Stromal cell of bone marrow (primary cell): ENCODE measurements at places on chromosomes 6 and 20.

GRCh38 chr20:41051009-41051825, 22.6 kb downstream of the TOP1 start:
- no peak for DNase-seq

- DNase-seq = no peak
These were observed 281.6 kb upstream of the CITED2 start for GRCh38 chr6:139655783-139656705.

DNA sequence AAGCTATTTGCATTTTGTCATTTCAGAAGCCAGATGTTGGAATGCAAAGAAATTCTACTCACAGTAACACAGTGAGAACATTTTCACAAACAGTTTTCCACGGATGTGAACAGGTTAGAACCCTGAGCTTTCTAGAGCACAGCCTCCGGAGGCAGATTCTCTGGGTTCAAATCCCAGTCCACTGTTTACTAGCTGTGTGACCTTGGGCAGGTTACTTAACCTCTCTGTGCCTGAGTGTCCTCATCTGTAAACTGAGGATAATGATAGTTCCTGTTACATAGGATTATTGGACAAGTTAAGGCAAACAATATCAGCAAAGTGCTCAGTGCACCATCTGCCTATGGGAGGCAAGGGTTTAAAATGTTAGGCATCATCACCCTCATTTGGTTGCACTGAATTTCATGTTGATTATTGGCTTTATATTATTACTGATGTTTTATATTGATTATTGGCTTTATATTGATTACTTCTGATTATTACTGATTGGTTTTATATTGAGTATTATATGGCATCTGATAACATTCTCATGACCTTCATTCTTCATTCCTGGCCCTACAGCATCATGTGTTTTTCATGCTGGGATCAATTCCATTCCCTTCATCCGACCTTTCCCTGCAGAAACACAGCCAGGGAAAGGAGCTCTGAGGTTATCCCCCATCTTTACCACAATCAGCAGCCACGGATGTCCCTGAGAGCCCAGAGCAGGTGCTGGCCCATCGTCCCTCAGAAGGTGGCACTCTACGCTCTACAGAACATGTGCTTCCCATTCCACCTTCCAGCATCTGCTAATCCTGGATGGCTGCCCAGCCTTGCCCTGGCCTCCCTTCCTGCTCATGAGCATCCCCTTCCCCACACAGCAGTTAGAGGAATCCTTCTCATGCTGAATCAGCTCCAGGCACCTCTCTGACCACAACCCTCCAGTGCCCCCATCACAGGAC, 283.1 kb downstream of the PREX1 start:
- no peak for DNase-seq

GRCh38 chr6:133778414-133779130, 110.3 kb upstream of the TCF21 start:
- peak; percentile 97 for DNase-seq

DNA sequence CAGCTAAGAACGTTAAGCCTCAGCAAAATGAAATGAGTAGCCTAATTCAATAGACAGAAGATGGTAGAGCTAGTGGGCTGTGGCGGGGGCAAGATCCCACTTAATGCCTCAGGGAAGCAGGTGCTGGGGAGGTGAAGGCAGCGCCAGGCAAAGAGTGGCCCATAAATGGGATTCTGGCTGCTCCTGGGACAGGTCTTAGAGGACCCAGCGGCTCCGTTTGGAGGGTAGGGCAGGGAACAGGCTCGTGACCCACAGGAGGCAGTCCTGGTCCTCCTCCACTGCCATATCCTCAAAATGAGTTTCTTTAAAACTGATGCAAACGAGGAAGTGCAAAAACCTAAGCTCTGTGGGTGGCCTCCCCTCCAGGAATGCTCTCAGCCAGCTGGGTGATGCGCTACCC, 32.7 kb downstream of the SAYSD1 start:
- DNase-seq = no peak

DNA sequence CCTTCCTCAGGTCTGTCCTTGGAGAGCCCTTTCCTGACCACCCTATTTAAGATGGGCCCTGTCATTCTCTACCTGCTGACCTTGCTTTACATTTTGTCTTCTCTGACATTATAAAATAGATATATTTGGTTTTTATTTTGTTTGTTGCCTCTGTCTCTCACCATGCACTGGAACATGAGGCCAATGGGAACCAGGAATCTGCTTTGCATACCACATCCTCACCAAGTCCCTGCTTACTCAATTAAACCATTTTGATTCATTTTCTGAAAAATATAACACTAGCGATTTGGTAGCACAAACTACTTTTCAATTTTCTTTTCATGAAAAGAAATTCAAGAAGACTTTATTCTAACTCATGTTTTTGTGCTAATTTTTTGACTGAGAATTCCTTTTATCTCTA, 32.8 kb upstream of the POPDC3 start:
- no peak for DNase-seq

GRCh38 chr6:107823047-107823557, 1.0 kb downstream of the SCML4 start:
- DNase-seq = no peak

DNA sequence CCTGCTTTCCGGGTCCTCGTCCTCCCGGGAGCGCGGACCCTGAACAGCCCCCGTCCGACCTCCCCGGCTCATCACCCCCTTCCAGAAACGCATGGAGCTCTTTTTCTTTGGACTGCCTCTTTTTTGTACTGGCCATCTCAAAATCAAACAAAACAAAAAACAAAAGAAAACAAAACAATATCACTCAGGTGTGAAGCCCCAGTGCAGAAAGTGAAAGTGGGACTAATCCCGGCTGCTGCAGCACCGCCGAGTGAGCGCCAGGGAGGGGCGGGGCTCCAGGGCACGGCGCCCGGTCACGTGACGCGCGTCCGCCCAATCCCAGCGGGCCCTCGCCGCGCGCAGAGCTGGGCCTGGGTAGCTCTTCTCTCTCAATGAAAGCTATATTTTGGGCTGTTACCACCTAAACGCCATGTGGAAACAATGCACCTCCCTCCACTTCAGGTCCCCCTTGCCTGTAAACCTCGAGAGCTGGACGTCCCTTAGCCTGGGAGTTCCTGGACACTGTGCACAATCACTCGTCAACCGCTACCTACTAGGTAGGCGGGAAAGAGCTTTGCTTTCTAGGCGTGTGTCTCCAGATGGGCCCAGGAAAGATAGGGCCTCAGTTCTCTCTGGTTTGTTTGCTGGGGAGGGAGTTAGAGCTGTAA, 93.7 kb upstream of the PRDM1 start:
- DNase-seq = peak; percentile 40

DNA sequence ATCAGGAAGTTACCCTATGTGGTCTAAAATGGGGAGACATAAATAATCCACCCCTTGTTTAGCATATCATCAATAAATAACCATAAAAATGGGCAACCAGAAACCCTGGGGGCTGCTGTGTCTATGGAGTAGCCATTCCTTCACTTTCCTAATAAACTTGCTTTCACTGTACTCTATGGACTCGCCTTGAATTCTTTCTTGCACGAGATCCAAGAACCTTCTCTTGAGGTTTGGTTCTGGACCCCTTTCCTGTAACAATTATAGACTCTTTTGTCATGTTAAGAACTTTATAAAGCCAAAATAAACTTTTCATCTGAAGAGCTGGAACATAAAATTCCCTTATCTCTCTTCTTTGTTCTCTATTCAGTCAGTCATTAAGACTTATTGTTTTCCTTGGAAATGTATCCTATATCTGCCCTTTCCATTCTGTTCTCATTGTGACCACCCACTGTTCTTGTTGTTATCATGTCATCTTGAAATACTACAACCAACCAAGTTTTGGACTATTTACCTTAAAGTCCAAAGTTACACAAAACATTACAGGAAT, 29.3 kb upstream of the ZBTB24 start:
- DNase-seq = no peak

- DNase-seq = no peak
These were observed 585.3 kb upstream of the ARID1B start for GRCh38 chr6:156191895-156192294.

DNA sequence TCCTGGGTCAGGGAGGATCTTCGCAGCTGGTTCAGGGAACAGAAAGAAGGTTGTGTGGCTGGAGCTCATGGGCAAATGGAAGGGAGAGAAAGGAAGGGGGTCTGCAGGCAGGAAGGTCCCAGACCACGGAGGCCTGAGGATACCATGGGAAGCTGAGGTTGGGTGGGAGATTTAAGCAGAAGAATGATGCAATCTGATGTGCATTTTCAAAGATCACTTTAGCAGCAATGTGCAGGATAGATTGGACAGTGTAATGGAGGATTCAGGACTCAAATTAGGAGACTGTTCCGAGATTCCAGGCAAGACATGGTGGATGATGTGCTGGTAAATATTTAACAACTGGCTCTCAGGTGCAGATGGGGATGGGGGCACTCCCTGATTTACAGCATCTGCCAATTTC, 5.8 kb upstream of the RRBP1 start:
- no peak for DNase-seq

GRCh38 chr6:4450237-4450636, 314.9 kb upstream of the ECI2 start:
- no peak for DNase-seq

DNA sequence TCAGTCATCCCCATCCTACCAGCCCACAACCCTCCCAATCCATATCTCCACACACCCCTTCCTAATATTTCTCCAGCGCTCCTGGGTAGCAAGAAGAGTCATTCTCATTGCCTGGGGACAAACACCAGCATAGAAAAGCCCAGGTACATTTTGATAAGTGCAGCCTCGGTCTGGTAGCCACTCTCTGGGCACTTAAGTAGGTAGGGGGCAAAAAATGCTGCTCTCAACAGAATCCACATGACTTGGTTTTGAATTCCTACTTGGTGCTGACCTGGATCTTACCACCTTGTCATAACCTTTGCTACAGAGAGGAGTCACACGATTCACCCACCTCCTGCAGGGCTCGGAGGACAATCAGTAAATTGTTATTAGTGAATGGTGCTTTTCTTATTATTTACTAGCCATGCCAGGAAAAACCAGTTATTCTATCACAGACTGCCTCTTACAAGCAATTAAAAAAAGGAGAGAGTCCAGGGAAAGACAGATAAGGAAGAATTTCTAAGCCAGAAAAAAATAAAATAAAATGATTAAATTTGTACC, 249.1 kb downstream of the LY86 start:
- DNase-seq = no peak

- no peak for DNase-seq
These were observed 224.8 kb upstream of the CDH4 start for GRCh38 chr20:61027218-61027617.

GRCh38 chr6:165726290-165726875, 63.3 kb upstream of the PDE10A start:
- DNase-seq = no peak

- DNase-seq = peak; percentile 3
These were observed 308.3 kb upstream of the PREP start for GRCh38 chr6:105711216-105711615.

DNA sequence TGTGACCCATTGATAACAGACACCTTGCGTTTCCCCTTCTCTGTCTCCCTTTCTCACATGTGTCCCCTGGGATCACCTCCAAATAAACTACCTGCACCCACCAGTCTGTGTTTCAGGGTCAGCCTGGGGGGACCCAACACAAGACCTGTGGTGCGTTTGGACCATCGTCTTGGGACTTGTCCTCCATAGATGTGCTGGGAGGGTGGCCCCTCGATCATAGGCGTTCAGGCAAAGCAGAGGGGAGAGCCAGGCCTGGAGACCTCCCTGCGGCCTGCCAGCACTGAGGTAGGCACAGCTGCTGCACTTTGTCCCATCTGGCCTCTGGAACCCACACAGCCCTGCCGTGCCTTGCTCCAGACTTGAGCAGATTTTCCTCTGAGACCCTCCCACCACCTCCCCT, 18.1 kb downstream of the CST9 start:
- no peak for DNase-seq

GRCh38 chr6:11291582-11291981, 59.1 kb upstream of the NEDD9 start:
- no peak for DNase-seq

GRCh38 chr6:47769982-47770381, 11.8 kb upstream of the OPN5 start:
- no peak for DNase-seq

- DNase-seq = no peak
These were observed 511 bp upstream of the OGFR start for GRCh38 chr20:62804021-62804626.

DNA sequence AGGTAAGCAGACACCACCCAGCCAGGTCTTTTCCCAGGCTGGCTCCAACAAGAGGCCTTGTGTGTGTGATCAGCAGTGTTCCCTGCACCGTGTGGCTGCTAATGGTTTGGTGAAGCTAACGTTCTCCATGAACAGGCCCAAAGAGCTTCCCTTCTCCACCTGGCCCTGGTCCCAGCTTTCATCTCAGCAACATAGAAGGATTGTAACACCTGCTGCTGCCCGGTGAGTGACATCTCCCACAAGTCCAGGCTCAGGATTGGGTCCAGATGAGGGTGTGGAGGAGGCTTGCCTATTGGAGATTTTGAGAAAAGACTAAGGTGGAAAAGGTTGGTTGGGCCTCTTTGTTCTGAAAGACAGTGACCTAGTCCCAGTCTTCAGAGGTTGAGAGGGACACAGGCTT, 89.6 kb downstream of the TMEM242 start:
- DNase-seq = no peak

GRCh38 chr6:56793938-56794337, 151.2 kb upstream of the DST start:
- DNase-seq = no peak

GRCh38 chr20:52270001-52270606, 78.5 kb upstream of the ZFP64 start:
- DNase-seq = no peak

DNA sequence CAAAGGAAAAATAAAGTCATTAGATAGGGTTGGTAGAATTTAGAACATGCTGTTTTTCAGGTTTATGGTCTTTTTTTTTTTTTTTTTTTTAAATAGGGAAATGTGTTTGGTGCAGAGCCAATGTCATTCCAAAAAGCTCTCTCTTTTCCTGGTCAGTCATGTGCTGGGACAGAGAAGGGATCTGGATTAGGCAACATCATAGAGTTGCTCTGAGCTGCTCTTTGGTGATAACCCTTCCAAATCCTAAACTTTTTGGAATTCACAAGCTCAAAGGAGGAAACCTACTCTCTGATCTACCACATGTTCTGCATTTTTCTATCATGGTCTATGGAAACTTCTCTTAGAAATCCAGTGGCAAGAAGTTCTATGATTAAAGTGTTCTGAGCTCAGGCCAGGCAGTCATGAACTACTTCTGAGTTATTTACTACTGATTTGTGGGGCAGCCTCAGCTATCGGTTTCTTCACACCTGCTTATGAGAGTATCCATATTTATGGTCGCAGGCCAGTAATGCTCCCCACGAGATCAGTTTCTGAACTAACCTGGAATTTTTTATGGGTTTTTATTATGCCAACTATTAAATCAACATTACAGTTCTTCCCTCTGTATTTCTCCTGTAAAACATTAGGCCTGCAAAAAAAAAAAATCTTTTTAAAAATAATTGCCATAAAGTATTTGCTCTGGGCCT, 4.8 kb downstream of the EDN1 start:
- no peak for DNase-seq

DNA sequence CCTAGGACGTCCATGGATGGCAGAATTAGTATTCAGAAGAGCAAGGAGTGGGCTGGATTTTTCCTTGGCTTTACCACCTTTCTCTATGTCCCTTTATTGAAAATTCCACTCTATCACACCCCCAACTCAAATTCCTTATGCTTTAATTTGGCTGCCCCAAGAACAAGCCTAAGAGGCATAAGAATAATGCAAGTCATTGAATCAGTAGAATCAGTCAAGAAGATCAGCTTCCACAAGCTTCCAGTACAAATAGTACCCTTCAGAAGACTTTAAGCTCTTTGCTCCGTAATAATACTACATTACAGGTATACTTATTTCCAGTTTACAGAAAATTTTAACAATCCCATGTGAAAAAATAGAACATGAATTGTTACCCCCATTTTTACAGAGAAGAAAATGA, 51.0 kb upstream of the SNAP25 start:
- DNase-seq = no peak

- DNase-seq = no peak
These were observed 2.2 kb upstream of the ARHGAP40 start for GRCh38 chr20:38599410-38599882.
